Stimulated activated CD4-positive, alpha-beta T cell treated with anti-CD3 and anti-CD28 coated beads, Interleukin-1b, Interleukin-23, amount 100 ng/mL, for 48 hours (primary cell): ENCODE measurements at places on chromosomes 3 and 15.

GRCh38 chr3:171660188-171660587 is 150.1 kb downstream of the PLD1 start:
- DNase-seq, result no peak

- DNase-seq, result peak; percentile 81
Measured at GRCh38 chr15:45456212-45457106, 66.1 kb downstream of the SLC30A4 start.

GRCh38 chr3:98388147-98388546 is 2.3 kb upstream of the OR5K3 start:
- DNase-seq, result no peak

GRCh38 chr15:69098771-69099170 is 61.7 kb upstream of the GLCE start:
- no peak for DNase-seq

DNA sequence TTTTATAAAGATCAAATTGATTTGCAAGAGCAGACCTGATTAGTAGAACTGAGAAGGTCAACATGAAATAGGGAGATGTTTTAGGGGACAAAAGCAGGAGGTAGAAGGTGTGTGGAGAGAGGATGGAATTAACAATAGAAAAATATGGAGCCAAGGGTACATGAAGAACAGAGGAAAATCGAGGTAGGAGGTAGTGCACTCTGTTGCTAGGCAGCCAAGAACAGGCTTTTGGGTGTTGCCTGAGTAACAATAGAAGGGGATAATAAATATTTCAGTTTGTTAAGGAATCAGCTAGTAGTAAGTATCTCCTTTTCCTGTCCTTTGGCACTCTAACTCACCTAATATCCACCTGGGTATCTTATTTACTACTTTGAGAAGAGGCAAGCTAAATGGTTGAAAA is 9.2 kb downstream of the SPESP1 start:
- no peak for DNase-seq

- DNase-seq, result no peak
Measured at GRCh38 chr3:126442856-126443242, 32.8 kb downstream of the ZXDC start.

- DNase-seq, result no peak
Measured at GRCh38 chr15:70387081-70387480, 289.4 kb upstream of the TLE3 start.

DNA sequence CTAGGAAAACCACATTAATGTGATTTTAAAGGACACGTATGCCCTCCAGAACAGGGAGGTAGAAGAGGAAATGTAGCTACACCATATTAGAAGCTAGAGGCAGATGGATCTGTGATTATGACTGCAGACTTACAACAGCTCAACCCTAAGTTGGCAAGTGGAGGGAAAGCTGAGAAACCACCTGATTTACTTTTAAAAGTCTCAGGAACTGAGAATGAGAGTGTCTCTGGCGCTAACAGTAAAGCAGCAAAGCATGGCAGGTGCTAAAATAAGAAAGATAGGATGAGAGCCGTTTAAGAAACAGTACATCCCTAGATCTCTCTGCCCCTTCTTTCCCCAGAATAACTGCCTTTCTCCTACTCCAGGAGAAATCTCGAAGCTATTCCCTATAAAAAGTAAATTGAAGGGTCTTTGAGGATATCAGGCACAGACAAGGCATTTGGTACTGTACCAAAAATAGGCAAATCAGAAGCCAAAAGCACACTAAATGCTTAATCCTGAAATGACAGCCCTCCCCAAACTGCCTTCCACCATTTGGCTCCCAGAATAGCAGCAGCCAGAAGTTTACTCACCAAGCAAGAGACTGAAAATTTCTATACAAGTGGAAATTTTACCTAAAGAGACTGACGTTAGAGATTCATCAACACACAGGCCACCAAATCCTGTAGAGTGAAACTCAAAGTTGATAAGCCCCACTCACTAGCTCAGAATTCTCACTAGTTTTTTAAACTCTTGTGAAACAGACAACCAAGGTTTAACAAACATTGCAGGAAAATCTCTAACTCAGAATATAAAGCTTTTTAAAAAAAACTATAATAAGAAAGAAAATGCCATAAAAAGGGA is 34.3 kb upstream of the PARP14 start:
- DNase-seq, result no peak

DNA sequence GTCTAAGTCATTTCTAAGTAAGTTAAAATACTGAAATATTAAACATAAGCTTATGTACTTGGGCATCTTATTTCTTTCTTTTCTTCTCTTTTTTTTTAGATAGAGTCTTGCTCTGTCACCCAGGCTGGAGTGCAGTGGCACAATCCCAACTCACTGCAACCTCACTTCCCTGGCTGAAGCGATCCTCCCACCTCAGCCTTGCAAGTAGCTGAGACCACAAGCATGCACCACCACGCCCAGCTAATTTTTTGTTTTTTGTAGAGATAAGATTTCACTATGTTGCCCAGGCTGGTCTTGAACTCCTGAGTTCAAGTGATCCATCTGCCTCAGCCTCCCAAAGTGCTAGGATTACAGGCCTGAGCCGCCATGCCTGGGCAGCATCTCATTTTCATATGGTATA is 16.0 kb upstream of the ZNF710 start:
- no peak for DNase-seq

DNA sequence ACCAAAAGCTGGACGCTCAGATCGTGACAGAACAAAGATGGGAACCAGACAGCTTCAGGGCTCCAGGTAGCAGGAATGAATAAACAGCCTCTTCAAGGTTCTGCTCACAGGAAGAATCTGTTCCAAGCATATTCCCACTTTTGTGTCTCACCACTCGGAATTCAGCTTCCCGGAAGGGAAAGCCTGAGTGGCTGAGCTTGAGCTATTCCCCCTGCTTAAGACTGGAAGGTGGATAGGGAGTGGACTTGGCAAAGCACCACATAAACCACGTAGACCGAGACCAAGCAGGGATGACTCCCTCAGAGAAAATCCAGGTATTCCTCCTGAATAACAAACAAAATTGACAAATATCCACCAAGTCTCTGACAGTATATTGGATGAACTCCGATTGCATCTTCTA is 180.2 kb upstream of the NR2F2 start:
- DNase-seq, result no peak

DNA sequence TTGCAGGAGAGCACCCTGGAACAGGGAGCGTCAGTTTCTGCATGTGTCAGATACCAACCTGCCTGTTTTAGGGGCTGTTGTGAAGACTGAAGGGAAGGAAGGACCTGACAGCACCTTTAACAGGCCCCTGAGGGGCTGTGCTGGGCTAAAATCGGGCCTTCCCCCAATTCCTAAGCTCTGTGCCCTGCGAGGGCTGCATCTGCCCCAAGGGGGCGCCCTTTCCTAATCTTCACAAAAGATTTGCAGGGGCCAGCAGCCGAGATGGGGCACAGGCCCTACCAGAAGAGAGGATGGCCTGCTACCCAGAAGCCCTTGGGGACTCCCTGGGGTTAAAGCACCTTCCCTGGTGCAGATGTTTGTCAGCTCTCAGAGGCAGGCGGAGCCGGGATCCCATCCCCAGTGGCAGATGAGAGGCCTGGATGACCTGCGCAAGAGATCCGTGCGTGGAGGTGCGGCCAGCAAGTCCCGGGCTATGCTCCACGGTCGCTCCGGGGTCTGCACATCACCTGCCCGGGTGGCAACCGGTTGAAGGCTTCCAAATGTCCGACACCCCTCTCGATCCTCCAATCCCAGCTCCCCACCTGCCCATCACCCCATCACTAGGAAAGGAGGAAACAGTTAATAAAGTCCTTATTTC is 53.6 kb downstream of the RHCG start:
- peak; percentile 60 for DNase-seq

- no peak for DNase-seq
Measured at GRCh38 chr15:33094336-33094735, 100.2 kb downstream of the FMN1 start.

DNA sequence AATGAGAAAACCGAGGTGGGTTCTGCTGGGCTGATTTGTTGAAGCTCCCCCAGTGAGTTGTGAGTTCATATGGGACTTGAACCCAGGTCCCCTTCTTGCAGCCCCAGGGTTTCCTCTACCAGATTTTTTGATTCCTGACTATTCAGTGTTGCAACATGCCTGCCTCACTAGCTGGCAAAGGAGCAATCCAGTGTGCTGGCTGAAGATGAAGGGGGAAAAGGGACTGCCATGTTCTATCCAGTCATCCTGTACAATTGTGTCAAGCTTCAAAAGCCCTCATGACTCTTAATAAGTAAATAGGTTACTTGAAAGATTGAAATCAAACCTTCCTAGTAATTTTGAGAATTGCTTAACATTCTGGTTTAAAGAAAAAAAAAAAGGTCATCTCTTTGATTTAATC is 211.5 kb upstream of the TP63 start:
- DNase-seq, result no peak

DNA sequence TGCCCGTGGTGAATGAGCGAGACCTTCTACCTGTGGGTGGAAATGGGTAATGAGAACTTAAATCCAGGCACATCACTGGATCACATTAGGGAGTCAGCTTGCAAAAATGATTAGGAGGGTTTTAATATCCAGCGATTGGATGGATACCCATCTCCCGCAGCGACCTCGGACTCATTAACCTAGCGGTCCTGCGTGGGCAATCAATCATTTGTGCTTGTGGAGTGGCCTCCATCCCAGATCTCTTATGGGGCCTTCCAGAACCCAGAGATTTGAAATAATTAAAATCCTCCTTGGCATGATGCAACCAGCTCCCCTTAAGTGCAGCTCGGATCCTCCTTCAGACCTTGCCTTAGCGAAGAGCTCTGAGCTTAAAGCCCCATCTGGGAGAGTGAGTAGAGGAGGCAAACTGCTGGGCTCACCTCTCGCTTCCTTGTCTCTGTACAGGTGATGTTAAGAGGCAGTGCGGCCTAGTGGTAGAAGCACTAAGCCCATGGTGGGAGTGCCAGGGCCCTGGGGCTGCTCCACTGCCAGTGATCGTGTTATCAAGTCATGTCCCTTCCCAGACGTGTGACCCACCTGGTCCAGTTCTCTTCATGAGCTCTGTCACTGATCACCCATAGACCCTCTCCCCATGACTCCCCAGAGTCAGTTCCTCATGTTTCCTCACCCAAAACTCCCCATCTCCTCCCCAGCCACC is 285.2 kb upstream of the TLE3 start:
- DNase-seq, result no peak

- no peak for DNase-seq
Measured at GRCh38 chr15:78415284-78415683, 22.7 kb upstream of the IREB2 start.

GRCh38 chr3:195020921-195021320 is 250.0 kb downstream of the XXYLT1 start:
- DNase-seq, result no peak

GRCh38 chr3:129195731-129196256 is 12.1 kb upstream of the CNBP start:
- peak; percentile 24 for DNase-seq

GRCh38 chr3:45179163-45179562 is 33.0 kb upstream of the CDCP1 start:
- no peak for DNase-seq

- no peak for DNase-seq
Measured at GRCh38 chr3:114378760-114379159, 84.9 kb downstream of the TIGIT start.

GRCh38 chr3:17730318-17730967 is 12.0 kb downstream of the TBC1D5 start:
- DNase-seq, result no peak

DNA sequence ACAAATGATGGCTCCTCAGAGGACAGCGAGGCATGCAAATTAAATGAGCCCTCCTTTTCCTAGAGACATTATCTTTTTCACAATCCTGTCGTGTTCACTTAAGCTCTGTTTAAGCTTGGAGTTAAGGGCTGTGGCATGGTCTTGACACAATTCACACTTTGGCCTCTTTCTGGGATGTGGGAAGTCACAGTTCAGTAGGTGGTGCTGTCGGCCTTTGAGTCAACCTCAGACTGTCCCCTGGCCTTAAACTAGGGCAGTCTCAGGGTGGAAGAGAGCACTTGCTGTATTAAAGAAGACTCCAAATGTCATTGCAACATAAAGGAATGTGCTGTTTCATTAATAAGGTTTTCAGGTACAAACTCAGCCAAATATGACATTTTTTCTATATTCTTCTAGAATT is 351.0 kb downstream of the MCTP2 start:
- DNase-seq, result peak; percentile 14

DNA sequence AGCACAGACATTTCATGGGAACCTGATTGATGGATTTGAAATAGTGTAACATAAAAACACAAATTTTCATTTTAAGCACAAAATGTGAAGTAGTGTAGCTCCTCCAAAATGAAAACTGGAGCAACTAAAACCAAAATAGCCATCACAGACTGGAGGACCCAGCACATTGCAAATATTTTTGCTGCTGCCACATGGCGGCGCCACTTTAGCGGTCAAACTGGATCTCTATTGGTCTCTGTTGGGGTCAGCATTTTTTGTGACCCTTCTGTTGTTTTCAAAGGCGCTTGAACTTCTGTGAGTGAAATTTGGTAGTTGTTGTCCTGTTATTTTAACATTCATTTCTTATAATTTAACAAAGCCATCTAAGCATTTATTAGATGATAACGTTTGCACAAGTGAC is 259.9 kb downstream of the IL20RB start:
- DNase-seq, result no peak

DNA sequence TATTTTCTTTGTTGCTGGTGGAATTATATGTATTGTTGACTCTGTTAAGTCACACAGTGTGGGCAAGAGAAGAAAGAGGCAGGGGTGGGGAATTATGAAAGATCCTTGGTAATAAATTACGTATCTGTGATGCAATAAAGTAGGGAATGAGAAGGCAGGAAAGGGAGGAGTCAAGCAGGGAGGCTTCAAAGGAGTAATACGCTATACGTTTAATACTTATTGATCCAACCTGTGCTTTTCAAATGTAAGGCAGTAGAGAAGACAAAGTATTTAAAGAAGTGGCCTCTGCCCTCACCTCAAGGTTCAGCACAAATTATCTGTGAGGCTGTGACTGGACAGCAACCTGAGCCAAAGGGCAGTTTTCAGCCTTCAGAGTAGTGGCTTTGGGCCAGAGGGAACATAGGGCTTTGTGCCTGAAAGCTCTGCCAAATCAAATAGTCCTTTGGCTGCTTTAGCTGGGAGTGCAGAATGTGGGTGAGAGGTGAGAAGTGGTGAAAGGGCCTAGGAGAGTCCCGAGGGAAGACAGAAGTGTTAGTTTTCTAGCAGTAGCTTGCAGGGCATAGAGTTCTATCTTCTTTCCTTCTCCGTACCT is 1.2 kb upstream of the PLIN1 start:
- DNase-seq, result no peak

GRCh38 chr15:74263466-74263865 is 27.3 kb downstream of the CCDC33 start:
- no peak for DNase-seq

DNA sequence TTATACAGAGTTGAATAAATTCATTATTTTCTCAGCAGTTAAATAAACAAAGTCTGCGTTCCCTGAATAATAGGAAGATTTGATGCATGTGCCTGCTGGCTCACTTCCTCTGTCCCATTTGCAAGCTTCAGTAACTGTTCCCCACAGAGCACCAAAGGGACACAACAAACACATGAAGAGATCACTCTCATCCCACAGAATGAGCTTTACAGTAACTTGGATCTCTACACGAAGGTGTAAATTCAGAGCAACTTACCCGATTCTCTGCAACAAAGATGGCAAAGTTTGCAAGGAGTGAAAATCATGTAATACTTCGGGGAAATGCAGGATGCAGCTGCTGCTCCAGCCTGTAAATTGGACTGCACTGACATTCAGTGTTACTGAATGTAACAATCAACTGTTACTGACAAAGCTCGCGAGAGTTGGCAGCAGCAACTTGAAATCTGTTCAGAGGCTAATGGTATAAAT is at the start of gene BCHE:
Gene BCHE, minus strand, starts transcription at position 366 of the 468 bp plus-strand sequence. CDS start 6,390 bp downstream, outside the sequence.
- DNase-seq, result no peak

- DNase-seq, result no peak
Measured at GRCh38 chr15:31556494-31557150, 230.0 kb downstream of the KLF13 start.

- DNase-seq, result no peak
Measured at GRCh38 chr3:126170073-126170777, 10.2 kb downstream of the ALDH1L1 start.
